ENCODE measurements at places on chromosomes 2 and 18.

- no peak for DNase-seq
These were observed 436.3 kb upstream of the CHST9 start for GRCh38 chr18:27621236-27621890.

DNA sequence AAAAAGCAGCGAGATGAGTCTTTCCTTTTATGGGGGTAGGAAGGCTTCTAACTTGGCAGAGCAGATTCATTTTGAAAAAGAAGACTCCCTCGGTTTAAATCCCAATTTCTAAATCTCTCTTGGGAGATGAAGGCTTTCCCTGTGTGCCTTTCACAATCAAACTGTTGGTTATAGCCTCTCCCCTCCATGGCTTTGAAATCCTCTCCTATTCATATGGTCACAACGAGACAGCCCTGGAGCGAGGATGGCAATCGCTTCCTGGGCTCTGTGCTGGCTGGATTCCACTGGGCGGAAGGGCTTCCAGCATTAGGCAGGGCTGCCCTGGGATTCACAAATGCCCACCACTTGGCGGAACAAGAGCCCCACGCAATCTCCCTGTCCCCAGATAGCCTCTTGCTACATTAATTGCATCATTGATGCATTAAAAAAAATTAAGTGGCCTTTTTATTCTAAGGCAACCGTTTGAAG is 1.6 kb downstream of the CAVIN2 start:
- DNase-seq = no peak

DNA sequence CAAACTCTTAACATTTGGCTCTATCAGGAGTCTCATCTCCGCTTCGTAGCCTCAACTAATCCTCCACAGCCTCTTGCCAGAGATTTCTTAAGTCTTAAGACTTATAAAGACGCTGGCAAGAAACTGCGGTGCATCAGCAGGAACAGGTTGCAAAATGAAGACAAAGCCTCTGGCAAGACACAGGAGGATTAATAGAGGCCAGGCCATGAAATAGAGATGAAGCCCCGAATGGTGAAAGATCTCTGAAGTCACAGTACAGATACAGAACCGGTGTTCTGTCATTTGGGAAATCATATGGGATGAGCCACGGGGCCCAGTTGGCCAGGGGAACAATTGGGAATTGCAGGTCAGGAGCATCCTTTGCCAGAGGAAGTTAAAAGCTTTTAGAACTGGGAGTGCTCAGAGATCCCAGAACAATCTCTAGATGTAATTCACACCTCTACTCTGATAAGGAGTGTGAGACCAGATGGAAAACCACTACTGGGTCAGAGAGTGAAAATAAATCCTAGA is 190.9 kb upstream of the FOSL2 start:
- no peak for DNase-seq

GRCh38 chr2:45190481-45190942 is 181.3 kb upstream of the SIX2 start:
- DNase-seq = no peak

GRCh38 chr18:9766740-9767139 is 58.6 kb downstream of the RAB31 start:
- DNase-seq = no peak

GRCh38 chr2:52933878-52934277 is 833.7 kb upstream of the CHAC2 start:
- DNase-seq = no peak

- DNase-seq = no peak
These were observed 1.6 kb downstream of the MAP4K4 start for GRCh38 chr2:101698844-101699754.

DNA sequence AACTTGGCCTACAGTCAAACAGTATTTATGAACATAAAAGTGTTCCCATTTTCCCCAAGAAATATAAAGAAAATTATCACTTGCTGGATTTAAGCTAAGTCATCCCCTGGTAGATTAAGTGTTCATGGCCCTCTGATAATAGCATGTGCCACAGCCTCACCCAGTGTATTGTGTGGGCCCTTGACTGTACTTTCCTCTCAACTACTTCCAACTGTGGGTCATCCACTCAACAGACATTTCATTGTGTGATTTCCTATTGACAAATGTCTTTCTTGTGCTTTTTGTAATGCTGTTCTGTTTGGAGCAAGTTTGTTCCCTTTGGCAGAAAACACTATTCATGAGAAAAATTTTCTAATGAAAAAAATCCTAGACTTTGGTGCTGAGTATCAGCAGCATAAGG is 48.4 kb upstream of the TMEM17 start:
- no peak for DNase-seq

DNA sequence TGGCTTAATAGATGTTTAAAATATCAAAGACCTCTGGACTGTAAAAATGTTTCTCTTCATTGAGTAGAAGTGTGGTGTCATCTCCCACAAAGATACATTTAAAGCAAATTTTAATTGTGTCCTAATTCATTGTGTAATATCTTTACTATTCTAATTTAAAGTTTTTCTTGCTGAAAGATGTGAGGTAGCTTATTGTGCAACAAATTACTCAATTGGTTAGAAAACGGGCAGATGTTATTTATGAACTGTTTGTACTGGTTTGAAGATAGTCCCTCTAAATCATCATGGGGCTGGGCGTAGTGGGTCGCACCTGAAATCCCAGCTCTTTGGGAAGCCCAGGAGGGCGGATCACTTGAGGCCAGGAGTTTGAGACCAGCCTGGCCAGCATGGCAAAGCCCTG is 65.3 kb downstream of the CYBRD1 start:
- DNase-seq = no peak

GRCh38 chr2:180472133-180472532 is 465.0 kb upstream of the CWC22 start:
- no peak for DNase-seq

- no peak for DNase-seq
These were observed 34.1 kb downstream of the KIF5C start for GRCh38 chr2:148909114-148909513.

DNA sequence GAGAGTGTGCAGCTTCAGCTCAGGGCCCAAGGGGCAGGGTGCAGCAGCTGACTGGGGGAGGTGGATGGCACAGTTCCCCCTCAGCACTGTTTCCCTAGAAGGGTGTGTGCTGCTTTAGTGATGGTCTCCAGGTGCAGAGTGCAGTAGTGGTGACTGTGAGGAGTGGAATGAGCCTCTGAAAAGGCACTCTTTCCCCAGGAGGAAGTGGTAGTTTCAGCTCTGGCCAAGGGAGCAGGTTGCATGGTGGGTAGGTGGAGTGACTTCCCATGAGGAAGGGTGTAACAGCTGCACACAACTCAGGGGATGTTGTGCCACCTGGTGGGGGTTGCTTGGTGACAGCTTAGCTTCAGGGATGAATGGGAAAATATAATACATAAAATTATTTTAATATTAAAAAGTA is 251.5 kb upstream of the NXPH2 start:
- no peak for DNase-seq

DNA sequence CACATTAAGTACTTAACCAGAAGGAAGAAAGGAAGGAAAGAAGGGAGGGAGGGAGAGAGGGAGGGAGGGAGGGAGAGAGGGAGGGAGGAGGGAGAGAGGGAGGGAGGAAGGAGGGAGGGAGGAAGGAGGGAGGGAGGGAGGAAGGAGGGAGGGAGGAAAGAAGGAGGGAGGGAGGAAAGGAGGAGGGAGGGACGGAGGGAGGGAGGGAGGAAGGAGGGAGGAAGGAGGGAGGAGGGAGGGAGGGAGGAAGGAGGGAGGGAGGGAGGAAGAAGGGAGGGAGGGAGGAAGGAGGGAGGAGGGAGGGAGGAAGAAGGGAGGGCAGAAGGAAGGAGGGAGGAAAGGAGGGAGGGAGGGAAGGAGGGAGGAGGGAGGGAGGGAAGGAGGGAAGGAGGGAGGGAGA is 363.3 kb downstream of the MBD2 start:
- no peak for DNase-seq

DNA sequence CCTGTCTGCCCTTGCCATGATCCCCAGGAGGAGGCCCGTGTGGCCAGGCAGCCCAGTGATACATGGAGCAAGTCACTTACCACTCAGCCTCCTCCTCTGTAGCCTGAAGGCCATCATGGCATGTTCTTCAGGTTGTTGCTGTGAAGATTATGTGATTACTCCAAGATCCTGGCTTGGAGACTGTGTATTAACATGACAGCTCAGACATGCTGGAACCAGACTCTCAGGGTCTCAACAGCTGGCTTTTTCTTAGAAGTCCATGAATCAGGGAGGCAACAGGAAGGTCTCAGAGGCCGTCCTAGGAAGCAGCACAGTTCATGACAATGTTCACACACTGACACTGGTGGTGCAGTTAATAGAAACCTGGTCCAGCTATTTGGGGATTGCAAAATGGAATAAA is 158.6 kb upstream of the TWIST2 start:
- no peak for DNase-seq

- DNase-seq = no peak
These were observed 169.0 kb downstream of the MYCN start for GRCh38 chr2:16109368-16109820.

GRCh38 chr2:125254010-125254409 is 1228.9 kb downstream of the CNTNAP5 start:
- no peak for DNase-seq

- DNase-seq = no peak
These were observed 126.1 kb upstream of the FAM117B start for GRCh38 chr2:202508686-202509085.

GRCh38 chr18:36365836-36366775 is 68.6 kb downstream of the FHOD3 start:
- no peak for DNase-seq

GRCh38 chr2:213229814-213230213 is 54.5 kb upstream of the SPAG16 start:
- no peak for DNase-seq

DNA sequence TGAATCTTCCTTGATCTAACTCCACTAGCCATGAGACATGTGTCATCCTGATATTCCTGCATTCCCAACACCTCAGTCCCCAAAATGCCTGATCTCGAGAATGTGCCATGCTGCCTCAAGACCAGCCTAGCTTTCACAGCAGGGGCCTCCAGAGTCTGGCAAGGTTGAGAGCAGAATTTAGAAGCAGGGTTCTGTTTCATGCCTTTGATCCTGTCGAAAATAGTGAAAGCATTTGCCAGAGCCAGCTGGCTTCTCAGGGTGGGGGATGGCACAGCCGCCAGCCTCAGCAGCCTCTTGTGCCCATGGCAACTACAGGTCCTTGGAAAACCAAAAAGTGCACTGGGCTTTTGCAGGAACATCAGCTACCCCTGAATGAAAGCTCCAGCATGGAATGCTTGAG is 143.5 kb downstream of the RTN4 start:
- no peak for DNase-seq

DNA sequence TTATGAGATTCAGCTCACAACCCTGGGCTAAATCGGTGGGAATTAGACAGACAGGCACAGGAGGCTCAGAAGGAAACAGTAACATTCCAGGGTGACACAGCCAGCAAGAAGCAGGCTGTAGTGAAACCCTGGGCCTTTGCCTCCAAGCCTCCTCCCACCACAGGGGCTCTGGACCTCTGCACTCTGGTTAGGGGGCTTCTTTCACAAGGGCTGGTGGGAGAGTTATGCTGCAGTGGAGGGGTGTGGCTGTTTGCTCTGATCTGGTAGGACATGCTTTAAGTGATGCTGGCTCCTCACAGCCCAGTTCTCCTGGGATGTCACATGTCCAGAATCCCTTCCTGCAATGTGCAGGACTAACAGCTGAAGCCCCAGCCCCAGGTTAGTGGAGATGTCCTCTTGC is 109.9 kb downstream of the TGFA start:
- DNase-seq = no peak

GRCh38 chr2:16194931-16195680 is 254.8 kb downstream of the MYCN start:
- no peak for DNase-seq

GRCh38 chr2:239594019-239594771 is 193.4 kb upstream of the HDAC4 start:
- DNase-seq = no peak

All from stimulated activated CD8-positive, alpha-beta memory T cell treated with anti-CD3 and anti-CD28 coated beads, Interleukin-7, amount 100 ng/mL, for 48 hours (primary cell).